ENCODE measurements at places on chromosomes 5 and 9.

DNA sequence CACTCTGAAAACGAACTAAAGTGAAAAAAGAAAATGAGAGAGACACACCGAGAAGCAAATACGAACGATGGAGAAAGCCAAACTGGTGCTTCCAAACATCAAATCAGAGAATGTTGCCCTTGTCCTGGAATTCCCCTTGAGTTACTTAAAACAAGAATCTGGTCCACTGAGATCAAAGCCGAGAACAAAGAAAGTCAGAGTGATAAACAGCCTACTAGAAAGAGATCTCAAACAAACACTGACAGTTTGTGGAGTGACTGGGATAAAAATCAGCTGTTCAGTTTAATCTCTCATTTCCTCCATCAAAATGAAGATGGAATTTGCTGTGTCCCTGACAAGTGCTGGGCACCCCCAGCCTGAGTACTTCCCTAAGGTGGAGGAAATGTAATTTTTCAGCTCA lies 582.6 kb downstream of the NR2F1-AS1 start:
- DNase-seq, result no peak

DNA sequence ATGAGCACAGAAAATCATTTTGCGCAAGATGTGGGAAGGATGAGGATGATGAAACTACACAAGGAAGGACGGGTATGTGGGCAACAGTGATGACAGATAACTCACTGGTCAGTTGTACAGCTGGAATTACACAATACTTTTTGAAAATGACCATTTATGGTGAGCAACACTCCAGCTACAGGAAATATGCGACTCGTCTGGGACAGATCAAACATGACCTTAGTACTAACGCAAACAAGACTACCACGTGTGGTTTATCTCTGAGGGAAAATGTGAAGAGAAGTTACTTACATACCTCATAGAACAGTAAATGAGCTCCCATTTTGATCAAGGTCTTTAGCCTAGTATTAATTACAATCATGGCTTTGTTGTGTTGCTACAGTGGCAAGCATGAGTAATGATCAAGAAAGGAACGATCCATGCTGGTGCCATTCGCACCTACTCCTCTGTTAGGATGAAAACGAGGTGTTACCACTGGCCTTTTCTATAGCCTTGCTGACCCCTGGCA lies 456.9 kb downstream of the BNC2 start:
- peak; percentile 13 for DNase-seq

DNA sequence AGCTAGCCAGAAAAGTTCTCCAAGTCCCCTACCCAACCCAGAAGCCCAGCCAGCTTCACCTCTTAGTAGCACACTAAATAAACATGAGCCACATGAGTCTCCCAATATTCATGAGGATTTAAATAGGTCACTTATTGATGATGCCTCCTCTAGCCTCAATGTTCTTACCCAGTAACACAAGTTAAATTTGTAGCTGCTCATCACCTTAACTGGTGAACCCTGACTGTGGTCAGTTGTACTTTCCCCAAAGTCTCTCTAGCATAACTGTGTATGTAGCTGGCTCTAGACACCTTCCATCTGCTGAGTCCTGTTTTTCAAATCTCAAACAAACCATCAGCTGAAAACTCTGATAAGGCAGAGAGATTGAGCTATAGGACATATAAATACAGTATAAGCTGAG lies 100.3 kb upstream of the ELAVL2 start:
- no peak for DNase-seq

GRCh38 chr5:89584339-89584956 lies 701.5 kb upstream of the MEF2C start:
- peak; percentile 14 for DNase-seq

- DNase-seq, result no peak
Observed at GRCh38 chr5:96065685-96066385, 104.2 kb upstream of the ELL2 start.

GRCh38 chr9:7210854-7211637 lies 453.3 kb downstream of the KDM4C start:
- no peak for DNase-seq

- no peak for DNase-seq
Observed at GRCh38 chr5:64865662-64866061, 96.9 kb downstream of the CWC27 start.

DNA sequence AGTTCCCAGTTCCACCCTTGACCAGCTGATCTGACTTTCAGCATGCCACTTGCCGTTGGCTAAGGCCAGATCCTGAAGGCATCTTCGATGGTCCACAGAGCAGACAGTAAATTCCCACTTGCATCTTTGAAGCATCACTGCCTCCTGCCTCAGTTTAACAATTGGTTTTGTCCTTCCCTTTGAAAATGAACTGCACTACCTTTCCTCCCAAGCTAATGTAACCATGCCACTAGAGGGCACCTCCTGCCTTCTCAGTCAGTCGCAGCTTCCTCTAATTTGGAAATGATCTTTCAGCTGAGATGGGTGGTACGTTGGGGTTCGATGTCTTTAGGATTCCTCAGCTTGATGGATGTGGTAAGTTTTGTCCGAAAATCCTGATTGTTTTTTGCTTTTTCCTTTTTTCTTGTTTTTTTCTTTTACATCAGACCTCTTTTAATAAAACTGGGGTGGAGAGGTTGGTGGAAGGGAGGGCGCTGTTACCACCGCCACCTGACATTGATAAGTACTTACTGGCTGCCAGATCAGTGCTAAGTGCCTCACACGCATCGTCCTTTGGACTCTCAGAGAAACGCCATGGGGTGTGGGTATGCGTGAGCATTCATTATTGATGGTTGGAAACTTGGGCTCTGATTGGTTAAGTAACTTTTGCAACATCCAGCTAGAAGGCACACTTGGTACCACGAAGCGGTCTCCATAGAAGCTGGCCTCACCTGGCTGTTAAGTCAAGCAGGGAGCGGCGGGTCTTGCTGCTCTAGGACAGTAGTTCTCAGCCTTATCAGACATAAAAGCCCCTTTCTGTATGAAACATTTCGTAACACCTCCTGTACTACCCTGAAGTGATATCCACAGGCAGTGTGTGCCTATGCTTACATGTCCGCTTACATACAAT lies 16.9 kb downstream of the PTTG1 start:
- DNase-seq, result peak; percentile 77

DNA sequence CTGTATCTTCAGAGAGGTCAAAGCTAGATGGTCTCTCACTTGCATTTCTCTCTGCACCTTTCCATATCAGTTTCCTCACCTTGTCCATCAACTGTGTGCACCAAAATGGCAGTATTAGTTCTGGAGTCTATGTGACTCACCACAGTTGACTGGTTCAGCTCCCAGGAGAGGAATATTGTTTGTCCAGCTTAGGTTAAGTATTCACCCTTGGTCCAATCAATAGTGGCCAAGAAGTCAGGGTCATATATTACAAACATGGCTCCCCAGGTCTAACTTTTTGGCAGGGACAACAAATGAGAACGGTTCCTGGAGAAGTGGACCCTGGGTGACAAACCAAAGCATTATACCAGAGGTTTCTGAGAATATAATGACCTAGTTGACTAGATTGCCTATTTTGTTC lies 24.9 kb upstream of the CDC23 start:
- no peak for DNase-seq

DNA sequence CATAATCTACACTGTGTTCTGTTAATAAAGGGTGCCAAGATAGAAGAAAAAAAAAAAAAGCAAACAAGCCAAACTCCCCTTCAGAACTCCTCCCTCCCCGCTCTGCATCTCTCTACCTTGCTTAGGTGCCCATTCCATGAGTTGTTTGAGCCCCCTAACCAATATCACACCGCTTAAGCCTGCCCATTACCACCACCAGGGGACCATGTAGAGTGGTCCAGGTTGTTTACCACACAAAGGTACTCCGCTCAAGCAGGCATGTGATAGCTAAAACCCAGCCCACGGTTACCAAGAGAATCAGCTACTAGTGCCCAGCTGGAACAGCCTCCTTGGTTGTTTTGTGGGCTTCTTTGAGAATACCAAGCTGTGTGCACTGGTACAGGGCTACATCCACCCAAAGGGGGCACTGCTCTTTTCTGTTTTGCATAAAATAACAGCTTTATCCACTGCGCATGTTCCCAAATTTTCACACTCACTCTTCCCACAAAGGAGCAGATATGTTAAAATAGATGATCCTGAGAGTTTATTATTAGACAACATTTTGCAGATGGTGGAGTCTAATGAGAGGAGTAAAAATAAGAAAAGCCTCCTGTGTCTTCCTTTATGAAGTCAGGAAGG lies 304.1 kb downstream of the DEPDC1B start:
- no peak for DNase-seq

DNA sequence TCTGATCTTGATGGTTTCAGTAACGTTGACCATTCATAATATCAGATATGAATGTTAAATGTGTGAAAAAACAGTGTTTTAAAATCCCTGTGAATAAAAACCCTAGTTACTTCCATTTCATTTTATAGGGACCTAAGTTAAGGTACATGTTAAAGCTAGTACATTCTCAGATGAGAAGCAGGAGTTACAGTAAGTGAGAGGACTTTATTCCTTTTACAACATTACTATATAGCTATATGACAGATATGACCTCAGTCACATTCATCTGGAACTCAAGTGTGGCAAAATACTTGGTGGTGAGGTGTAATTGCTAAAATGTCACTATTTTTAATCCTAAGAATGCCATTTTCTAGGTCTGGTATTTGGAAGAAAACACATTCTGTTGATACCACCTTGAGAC lies 96.4 kb downstream of the OXCT1 start:
- DNase-seq, result no peak

DNA sequence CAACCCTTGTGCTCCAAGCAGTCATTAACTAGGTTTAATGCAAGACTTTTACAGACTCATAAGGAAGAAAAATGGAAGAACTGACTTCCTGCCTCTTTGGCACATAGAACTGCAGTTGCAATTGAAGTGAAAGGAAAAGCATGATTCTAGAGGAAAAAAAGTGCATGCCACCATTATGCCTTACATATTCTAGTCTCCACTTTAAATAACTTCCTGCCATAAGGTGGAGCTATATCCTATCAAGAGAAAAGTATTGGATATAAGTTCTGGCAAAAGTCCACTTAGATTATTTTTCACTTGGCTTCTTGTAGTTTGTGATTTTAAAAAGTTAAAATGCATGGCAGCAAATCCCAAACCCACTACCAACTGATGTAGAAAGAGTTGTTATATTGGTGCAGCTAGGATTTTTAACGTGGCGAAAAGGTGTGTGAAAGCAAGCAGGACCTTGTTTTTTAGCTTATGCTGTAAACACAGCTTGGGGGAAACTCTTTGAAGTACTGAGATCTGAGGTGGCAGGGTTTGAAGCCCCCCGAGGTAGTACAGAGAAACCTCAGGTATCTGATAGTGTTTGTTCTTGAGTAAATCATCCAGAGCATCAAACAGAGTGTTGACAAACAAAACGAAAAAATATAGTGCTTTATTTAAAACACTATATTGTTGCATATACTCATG lies 117.9 kb downstream of the ANXA1 start:
- no peak for DNase-seq

DNA sequence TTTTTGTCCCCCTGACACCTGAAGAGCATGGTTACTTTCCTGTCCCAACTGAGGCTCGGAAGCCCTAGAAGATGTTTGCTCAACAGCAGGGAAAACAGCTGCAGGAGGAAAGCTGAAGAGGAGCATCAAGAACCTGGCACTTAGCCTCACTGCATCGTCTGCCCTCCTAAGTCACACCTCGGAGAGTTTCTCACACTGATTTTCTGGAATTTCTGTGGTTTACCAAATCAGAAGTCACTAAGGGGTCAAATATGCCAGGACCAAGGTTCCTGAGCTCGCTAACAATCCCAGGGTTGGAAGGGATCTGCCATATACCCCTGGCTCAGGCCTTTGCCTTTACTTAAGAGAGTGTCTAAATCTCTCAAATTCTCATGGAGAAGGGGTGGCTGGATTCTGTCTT lies 5.3 kb downstream of the IL12B start:
- no peak for DNase-seq

DNA sequence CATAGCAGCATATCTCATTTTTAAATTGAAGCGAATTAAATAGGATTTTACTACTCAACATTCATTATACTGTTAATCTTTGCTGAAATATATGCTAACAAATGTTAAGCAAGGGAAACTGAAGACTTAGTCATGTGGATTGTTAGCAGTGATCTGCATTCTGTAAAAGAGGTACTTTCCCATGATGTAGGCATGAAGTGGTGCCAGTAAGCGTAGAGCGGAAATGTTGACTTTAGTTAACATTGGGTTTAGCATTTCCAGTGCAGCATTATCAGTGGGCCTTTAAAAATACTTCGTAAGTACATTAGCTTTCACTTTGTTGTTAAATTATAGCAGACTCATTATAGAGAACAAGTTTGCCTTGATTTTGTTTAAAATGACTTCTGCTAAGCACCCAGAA lies 130.3 kb downstream of the CDC42SE2 start:
- DNase-seq, result no peak

GRCh38 chr5:96123418-96123817 lies 161.8 kb upstream of the ELL2 start:
- no peak for DNase-seq

DNA sequence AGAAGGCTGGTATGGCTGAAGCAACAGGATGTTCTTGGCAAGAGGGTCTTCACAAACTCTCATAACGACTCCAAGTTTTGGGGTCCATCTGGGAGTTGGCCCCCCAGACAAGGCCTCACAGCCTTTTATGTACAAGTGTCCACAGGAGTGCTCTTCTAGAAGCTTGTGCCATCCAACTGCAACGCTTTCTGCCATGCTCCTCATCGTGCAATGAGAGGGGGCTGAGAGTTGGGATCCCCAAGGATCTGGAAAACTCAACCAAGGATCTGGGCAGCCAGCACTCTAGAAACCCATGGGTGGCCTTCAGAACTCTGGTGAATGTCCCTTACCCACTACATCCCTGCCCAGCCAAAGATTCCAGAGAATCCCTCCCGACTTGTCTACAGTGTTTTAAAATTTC lies 8.5 kb upstream of the AMBP start:
- DNase-seq, result no peak

DNA sequence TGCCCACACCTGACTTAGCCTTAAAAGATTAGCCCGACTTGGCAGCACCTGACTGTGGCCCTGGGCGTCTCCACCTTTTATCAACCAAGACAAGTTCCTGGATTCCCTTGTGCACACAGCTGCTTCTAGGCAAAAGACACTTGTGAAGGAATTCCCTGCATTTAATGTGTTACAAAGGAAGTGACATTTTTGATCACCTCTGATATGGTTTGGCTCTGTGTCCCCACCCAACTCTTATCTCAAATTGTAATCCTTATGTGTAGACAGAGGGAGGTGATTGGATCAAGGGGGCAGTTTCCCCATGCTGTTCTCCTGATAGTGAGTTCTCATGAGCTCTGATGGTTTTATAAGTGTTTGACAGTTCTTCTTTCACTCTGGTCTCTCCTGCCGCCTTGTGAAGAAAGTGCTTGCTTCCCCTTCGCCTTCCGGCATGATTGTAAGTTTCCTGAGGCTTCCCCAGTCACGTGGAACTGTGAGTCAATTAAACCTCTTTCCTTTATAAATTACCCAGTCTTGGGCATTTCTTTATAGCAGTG lies 2.6 kb upstream of the CPEB4 start:
- no peak for DNase-seq

DNA sequence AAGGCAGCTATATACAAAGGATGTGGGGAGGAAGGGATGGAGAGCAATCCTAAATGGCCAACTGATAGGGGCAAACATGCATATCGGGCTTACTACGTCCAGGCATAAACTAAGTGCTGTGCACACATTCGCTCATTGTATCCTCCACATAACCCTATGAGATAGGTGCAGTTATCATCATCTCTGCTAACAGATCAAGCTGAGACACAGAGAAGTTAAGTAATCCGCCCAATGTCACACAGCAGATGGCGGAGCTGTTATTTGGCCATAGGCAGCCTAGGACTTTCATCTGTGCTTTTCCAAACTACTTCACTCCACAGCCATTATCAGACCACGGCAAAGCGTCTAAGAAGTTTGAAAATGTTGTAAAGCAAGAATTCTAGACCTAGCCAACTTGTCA lies 197.5 kb downstream of the RGS3 start:
- DNase-seq, result no peak

Measured in kidney capillary endothelial cell (primary cell).